Stimulated activated CD4-positive, alpha-beta T cell treated with anti-CD3 and anti-CD28 coated beads, Interleukin-1b, Interleukin-23, amount 100 ng/mL, for 4 hours (primary cell): ENCODE measurements at places on chromosomes 13 and 19.
A peak's percentile ranks its signal among the peaks of the same experiment; 100 is the strongest.

GRCh38 chr19:44212866-44213346 is 574 bp downstream of the ZNF227 start:
- DNase-seq: no peak

DNA sequence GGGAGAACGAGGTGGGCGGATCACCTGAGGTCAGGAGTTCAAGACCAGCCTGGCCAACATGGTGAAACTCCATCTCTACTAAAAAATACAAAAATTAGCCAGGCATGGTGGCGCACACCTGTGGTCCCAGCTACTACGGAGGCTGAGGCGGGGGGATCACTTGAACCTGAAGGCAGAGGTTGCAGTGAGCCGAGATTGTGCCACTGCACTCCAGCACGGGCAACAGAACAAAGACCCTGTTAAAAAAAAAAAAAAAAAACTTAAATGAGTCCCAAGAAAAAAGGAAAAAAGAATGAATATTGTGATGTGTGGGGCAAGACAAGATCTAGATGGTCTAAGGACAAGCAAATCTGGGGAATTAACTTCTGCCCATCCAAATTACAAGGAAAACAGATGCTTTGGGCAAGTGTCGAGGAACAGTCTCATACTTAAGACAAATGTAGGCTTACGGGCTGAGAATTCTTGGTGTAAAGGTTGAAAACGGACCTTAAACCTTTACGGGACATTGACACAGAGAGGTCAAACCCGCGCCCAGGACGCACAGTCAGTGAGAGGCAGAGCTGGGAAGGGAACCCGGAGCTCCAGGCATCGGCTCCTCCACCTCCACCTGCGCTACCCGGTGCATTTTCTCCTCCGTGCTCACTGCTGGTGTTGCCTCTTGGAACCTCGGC is 656 bp upstream of the ZNF324 start:
- DNase-seq: no peak

- DNase-seq: no peak
These were observed 160.7 kb downstream of the LMO7 start for GRCh38 chr13:75796825-75797224.

GRCh38 chr13:65582160-65582559 is 1648.0 kb downstream of the PCDH9 start:
- no peak for DNase-seq

DNA sequence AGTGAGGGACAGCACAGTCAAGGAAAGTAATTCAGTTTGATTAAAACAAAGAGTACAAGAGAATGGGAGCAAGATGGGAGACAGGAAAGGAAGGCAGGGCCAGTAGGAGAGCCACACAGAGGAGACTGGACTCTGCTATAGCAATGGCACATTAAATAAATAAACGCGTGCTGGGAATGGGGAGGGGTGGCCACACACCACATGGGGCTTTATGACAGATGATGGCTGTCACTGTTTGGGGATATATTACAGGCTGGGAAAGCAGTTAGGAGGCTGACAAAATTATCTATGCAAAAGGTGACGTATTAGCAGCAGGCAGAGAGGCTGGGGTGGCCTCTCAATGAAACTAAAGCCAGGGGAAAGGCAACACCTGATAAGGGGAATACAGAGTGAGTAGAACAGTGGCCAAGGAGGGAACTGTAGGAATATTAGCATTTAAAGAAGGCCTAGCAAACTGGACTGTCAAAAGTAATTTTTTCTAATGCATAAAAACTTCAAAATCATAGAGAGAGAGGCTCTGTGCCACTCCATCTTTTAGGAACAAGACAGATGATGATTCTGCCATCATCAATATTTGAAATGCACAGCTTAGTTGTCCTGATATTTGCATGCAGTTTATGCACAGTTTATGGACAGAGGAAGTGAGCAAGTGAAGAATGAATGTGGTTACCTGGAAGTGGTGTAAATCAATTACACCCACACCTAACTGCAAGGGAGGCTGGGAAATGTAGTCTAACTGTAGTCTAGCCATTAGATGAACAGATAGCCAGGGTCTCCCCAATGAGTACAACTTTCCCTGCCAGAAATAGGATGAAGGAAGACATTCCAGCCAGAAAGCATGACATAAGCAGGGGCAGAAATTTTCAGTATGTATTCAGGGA is 346.5 kb downstream of the FOXO1 start:
- DNase-seq: no peak

- no peak for DNase-seq
These were observed 44.0 kb upstream of the TFDP1 start for GRCh38 chr13:113540523-113540922.

DNA sequence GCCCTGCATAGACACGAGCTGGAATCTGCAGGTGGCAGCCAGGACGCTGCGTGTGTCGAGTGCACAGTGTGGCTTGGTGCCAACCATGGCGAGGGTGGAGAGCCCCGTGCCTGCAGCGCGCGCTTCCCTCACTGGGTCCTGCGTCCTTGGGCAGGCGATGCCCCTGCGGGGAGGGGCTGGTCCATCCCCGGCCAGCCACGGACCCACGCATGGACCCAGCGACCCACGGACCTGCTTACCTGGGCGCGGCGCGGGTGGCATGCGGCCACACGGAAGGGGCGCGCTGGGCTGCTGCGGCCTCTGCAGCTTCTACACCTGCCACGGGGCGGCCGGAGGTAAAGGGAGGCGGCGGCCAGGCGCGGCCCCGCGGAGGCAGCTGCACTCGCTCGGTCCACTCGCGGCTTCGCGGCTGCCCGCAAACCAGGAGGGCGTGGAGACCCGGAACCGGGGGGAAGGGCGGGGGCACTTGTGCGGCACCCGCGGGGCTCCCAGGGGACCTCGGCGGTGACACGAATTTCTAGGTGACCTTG is 569 bp upstream of the MCF2L start:
- DNase-seq: peak; percentile 15

DNA sequence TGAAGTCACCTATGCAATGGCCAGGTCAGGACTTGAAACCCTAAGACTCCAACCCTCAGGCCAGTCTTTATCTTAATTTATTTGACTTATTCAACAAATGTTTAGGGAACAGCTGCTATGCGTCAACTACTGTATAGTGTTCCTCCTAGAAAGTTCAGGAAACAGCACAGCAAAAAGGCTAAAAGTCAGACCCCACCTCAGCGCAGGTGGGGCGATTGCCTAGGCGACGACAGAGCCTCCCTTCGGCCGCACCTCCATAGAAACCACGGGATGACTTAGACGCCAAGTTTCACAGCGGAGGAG is 502 bp downstream of the VRK3 start:
- DNase-seq: no peak

DNA sequence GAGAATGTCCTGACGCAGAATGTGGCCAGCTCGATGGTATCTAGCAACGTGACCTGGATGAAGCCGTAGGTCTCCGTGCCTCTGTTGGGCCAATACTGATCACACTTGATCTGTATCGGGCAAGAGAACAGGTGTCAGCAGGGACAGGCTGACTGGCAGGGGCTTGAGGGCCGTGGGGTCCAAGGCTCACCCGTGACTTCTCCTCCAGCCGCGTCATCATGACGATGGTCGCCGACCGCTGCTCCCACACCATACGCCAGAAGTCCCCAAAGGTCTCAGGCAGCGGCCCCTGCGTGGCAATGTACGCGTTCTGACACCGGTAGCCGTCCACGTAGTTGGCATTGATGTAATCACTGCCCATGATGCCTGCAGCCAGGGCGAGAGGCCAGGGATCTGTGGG is 126.2 kb downstream of the PTPRS start:
- no peak for DNase-seq

GRCh38 chr19:4391701-4392483 is 8.5 kb downstream of the SH3GL1 start:
- no peak for DNase-seq

DNA sequence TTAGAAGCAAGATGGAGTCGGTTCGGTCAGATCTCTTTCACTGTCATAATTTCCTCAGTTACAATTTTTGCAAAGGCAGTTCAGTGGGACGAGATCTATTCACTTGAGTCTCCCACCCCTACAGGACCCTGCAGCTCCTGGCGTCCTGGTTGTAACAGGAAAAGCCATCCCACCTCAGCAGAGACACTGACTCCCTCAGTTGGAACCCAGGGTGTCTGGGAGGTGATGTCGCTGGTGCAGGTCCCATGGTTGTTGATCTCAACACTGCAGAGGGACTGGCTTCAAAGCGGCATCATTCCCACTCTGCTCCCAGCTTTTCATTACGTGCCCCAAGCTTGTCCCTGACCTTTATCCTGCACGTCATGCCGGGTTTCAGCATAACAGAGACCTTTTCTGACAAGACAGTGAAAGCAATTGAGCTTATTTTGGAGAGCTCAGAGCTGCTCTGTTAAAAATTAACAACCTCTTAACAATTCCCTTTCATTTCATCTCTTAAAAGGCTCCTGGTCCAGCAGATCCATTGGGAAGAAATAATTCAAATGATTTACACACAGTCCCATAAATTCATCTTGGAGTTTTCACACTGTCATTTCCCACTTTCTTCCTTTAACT is 17.6 kb upstream of the COG3 start:
- no peak for DNase-seq

DNA sequence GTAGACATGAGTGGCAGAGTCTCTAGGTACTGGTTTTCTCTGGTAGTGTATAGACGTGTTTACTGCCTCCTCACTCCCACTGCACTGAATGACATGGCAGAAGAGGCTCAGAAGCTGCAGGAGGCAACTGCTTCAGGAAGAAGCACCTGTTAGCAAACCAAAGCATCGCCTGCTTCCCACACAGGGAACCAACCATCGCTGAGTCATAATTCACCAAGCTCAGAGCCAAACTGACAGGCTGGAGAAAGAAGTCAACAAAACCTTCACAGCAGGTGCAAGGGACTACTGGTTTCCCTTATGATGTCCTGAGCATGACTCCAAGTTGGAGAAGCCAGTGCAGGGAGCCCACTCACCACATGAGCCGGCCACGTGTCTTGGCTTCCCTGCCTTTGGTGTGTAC is 69.8 kb downstream of the KCTD12 start:
- no peak for DNase-seq

DNA sequence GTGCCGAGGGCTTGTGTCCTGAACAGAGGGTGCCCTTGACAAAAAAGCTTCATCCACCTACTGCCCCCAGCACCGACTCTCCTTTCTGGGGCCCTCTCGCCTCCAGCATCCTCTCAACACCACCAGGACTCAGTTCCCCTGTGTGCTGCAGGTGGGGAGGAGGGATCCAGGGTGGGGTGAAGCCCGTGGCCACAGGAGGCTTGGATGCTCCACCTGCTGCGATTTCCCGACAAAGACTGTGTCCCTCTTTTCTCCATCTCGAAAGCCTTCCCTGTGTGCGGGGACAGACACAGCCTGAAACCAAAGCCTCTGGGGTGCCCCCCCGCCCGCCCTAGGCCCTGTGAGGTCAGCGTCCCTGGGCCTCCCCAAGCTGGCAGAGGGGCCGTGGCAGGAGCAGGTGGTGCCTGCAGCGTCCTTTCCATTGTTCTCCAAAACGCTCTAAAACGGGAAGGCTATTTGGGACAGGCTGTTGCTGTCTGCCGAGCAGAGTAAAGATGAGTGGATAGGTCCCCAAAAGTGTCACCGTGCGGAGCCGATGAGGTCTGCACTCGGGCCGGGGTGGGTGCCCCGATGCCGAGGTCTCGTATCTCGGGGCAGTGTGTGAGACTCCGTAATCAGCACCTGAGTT is 185.7 kb downstream of the PTPRS start:
- no peak for DNase-seq

- no peak for DNase-seq
These were observed 1.3 kb downstream of the FARP1 start for GRCh38 chr13:98144027-98144741.
